ENCODE measurements at places on chromosomes 2 and 18. TPM values are rescaled to one million over a fixed set of nuclear protein-coding genes. Genes with fewer than 3 reads are reported as not detected.

GALR1 gene
- 0.02 TPM for polyA plus RNA-seq

SAG gene
- polyA plus RNA-seq = not detected

NRP2 gene
- polyA plus RNA-seq = 5.7 TPM

LAMA3 gene
- 1.7 TPM for polyA plus RNA-seq

CROCC2 gene
- not detected for polyA plus RNA-seq

GKN1 gene
- polyA plus RNA-seq = not detected

ALPP gene
- polyA plus RNA-seq = not detected

WDR75 gene
- polyA plus RNA-seq = 12.6 TPM

GCG gene
- not detected for polyA plus RNA-seq

GKN2 gene
- not detected for polyA plus RNA-seq

IL1A gene
- polyA plus RNA-seq = not detected

ANKRD53 gene
- polyA plus RNA-seq = 1.3 TPM

CHRND gene
- polyA plus RNA-seq = 0.09 TPM

FAM237A gene
- polyA plus RNA-seq = not detected

SLC38A11 gene
- 0.25 TPM for polyA plus RNA-seq

CCDC102B gene
- polyA plus RNA-seq = 5.8 TPM

ATOH8 gene
- 57.8 TPM for polyA plus RNA-seq

RMND5A gene
- polyA plus RNA-seq = 28.3 TPM

PCBP1 gene
- polyA plus RNA-seq = 280 TPM

EMILIN1 gene
- 30.0 TPM for polyA plus RNA-seq

REG1B gene
- 0.20 TPM for polyA plus RNA-seq

TANK gene
- 24.1 TPM for polyA plus RNA-seq

OTOF gene
- polyA plus RNA-seq = 0.25 TPM

SIGLEC15 gene
- 0.09 TPM for polyA plus RNA-seq

ALPG gene
- not detected for polyA plus RNA-seq

AGXT gene
- polyA plus RNA-seq = 0.14 TPM

RAB6C gene
- polyA plus RNA-seq = 0.07 TPM
